ENCODE measurements at places on chromosomes 3 and 15.

DNA sequence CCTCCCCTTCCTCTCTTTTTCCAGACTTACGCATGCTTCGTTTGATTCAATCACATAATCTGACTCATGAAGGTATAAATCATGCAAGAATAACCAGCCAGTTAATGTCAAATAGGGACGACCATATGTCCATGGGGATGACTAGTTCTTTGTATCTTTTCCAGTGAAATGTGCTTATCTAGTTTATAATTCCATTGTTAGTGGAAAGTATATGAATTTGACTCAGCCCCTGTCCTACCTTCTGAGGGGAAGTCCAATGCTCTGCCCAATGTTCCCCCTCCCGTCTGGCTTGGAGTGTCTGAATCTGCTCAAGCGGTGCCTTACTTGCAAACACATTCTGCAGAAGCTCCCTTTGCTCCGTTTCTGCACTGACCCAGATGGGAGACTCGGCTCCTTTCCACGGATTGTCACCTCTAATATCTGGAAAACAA is 55.0 kb upstream of the EPHB3 start:
- no peak for DNase-seq

- DNase-seq, result no peak
Measured at GRCh38 chr3:14392231-14392630, 10.2 kb upstream of the SLC6A6 start.

GRCh38 chr15:66803182-66803729 is 101.2 kb downstream of the SMAD6 start:
- DNase-seq, result no peak

GRCh38 chr3:177107461-177108239 is 89.6 kb downstream of the TBL1XR1 start:
- no peak for DNase-seq

- DNase-seq, result no peak
Measured at GRCh38 chr15:70318594-70319465, 221.1 kb upstream of the TLE3 start.

GRCh38 chr3:127853681-127854080 is 31.4 kb upstream of the MGLL start:
- DNase-seq, result no peak

GRCh38 chr3:173465112-173465511 is 67.6 kb downstream of the NLGN1 start:
- no peak for DNase-seq

DNA sequence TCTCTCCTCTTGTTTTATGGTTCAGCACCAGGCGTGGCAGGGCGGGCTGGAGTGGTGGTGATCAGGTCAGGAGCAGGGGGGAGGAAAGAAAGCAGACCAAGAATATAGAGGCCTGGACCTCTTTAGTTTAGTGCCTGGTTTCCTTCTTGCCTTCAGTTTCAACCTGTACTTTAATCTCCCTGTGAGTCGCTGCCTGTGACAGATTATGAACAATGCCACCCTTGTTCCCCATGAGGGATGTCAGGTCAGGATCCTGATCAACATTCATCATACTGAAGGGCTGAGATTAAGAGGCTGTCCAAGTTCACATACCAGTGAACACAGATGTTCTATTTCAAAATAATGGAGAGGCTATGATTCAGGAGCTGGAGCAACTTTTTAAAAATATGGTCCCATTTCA is 11.4 kb downstream of the ENTPD3 start:
- no peak for DNase-seq

DNA sequence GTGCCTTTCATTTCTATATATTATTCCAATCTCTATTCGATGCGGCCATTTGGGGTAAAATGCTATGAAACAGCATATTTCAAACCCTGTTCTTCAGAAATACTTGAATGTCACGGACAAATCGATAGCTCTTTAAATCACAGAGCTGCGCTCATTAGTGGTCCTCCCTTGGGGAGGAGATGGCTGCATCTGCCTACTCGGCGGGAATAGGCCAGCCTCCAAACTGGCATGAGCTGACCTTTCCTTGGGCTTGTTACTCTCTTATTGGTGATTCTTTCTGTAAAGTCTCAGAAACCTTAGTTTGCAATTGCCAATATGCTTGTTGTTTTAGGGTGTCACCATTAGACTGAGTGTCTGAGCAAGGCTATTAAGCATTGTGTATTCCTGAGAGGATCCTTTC is 120.9 kb downstream of the BDH1 start:
- no peak for DNase-seq

DNA sequence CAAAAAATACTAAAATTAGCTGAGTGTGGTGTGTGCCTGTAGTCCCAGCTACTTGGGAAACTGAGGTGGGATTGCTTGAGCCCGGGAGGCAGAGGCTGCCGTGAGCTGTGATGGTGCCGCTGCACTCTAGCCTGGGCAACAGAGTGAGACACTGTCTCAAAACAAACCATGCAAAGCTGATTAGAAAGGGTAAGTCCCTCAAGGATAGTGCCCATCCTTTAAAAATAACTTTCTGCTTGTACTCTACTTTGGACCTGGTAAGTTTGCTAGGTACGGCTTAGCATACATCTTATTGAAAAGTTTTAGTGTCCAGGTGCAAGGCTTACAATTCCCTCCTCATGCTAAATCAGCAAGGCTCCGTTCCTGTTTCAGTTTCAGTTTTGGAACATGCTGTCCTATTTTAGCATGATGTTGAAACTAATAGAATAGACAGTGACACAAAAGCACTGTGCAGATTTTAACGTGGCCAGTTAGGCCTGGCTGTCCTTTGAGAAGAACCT is 21.4 kb downstream of the FEM1B start:
- peak; percentile 32 for DNase-seq

GRCh38 chr3:150738688-150739087 is 24.3 kb downstream of the SIAH2 start:
- DNase-seq, result no peak

GRCh38 chr15:42650208-42651066 is 75.0 kb downstream of the STARD9 start:
- peak; percentile 58 for DNase-seq

DNA sequence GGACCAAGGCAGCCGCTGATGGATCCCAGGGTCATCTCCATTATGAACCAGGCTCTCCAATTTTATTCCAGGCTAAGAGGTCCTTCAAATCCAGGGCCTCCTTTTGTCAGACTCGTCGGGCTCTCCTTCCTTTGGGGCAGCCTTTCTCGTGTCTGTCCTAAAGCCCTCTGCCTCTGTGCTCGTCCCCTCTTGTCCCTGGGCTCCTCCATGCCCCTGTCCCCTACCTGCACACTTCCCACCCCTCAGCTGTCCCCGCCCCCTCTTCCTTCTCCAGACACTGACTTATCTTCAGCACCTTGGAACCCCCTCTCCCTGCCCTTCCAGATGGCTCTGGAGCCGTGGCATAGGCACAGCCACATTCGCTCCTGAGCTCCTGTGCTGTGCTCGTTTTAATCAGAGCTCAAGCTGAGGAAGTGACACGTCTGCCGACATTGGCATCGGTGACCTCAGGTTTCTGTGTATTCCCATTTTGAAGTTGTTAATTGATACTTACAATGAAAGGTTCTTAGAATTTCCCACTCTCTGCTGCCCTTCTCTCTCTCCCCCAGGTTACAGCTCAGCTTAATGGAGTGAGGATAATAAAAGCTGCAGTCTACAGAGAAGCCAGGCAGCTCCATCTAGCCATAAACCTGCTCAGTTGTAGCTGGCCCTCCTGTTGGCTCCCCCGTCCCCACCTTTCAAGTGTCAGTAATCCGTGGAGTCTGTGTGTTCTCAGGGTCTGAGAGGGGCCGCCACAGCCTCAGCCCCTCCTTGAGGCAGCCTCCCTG is 51.1 kb upstream of the SEC22A start:
- no peak for DNase-seq

DNA sequence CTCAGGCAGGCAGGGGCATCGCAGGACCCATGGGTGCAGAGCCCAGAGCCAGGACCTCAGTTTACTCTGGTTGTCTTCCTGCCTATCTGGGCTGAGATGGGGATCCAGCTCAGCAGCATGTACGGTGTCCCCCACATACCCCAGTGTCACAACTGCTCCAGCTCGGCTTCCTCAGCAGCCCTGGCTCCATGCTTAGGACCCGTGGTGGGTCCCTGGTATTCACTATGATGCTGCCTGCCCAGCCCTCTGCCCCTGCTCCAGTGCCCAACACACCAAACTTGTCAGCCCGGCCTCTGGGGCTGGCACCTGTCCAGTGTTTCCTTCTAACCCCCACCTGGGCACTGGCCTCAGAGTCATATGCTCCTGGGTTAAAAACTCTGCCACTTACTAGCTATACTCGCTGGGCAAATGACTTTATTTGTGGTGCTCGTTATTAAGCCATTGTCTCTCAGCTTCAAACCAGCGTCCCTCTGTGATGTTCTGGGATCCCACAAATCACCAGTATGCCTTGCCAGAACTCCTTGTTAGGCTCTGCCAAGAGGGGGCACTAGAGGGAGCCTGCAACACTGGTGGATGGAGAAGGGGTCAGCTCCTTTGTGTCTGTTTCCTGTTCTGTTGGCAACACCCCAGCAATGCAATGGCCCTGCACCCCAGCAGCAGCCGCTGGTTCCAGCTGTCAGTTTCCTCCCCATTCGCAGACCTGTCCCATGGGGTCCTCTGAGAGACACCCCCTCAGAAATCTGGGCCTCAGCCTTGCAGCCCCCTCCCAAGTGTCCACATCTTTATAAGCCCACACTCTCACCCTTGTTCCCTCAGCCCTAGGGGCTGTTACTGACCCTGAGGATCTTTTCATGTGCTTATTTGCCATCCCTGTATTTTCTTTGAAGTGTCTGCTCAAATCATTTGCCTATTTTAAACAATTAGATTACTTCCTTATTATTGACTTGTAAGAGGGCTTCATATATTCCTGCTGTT is 24.1 kb upstream of the MRPS22 start:
- DNase-seq, result no peak

- DNase-seq, result peak; percentile 47
Measured at GRCh38 chr3:15051531-15051930, 13.6 kb downstream of the MRPS25 start.

DNA sequence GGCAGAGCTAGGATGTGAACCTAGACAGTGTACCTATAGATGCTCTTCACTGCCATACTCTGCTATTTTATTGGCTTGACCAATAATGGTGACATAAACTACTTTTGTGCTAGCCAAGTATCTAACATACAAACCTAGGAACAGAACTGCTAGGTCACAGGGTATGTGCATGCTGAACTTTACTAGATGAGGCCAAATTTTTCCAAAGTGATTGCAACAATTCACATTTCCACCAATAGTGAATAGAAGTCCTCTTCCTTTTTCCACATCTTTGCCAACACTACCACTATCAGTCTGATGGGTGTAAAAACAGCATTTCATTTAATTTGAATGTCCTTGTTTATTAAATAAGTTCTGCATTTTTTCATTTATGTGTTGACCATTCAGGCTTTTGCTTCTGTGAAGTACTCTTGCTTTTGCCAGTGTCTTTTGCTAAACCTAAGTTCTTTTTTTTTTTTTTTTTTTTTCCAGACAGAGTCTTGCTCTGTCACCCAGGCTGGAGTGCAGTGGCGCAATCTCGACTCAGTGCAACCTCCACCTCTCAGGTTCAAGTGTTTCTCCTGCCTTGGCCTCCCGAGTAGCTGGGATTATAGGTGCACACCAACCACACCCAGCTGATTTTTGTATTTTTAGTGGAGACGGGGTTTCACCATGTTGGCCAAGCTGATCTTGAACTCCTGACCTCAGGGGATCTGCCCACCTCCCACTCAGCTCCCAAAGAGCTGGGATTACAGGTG is 54.1 kb downstream of the DCAF1 start:
- no peak for DNase-seq

DNA sequence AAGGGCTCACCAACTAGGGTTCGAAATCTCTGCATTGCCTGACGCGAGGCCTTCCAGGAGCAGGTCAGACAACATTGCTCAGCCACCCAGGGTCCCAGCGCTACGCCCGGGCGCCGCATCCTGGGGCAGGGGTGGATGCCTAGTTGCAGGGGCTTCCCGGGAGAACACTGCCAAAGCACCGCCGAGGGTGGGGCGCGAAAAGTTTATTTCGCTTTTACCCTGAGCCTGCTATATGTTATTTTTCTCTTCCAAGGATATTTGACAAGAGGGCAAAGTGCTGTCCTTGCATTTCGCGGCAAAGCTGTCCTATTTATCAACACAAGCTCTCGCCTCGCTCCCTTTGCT is 549 bp upstream of the SOX14 start:
- DNase-seq, result no peak

DNA sequence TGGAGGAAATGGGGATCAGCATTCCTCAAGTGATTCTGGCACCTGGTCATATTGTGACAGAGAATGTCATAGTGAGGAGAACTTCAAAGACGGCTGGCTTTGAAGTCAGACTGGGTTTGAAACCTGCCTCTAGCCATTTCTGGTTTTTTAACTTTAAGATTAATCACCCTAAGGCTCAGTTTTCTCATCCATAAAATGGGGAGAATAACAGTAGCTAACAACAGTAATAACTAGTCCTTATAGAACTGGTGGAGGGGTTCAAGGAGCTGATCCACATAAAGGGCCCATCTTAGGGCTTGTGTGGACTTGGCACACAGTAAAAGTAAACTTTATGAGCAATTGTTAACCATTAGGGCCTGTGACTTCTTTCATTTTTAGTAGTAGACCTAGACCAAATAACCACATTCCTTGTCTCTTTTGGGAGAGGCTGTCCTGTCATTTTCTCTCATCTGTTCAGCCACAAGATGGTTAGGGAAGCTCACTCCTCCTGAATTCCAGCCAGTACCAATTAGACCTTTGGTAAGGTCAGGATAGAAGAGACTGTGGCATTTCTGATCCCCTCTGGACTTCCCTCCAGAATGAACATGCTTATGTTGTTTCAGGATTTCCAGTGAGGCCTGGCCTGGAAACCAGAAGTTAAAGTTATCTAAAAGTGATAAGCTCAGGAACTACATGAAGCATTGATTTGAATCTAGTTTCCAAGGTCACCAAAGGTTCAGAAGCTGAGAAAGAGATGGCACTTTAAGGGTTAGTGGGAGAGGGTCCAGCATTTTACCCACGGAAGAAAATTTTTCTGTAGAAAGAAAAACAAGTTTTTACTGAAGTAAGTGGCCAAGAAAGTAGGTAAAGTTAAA is 159.3 kb upstream of the DPH6 start:
- no peak for DNase-seq

DNA sequence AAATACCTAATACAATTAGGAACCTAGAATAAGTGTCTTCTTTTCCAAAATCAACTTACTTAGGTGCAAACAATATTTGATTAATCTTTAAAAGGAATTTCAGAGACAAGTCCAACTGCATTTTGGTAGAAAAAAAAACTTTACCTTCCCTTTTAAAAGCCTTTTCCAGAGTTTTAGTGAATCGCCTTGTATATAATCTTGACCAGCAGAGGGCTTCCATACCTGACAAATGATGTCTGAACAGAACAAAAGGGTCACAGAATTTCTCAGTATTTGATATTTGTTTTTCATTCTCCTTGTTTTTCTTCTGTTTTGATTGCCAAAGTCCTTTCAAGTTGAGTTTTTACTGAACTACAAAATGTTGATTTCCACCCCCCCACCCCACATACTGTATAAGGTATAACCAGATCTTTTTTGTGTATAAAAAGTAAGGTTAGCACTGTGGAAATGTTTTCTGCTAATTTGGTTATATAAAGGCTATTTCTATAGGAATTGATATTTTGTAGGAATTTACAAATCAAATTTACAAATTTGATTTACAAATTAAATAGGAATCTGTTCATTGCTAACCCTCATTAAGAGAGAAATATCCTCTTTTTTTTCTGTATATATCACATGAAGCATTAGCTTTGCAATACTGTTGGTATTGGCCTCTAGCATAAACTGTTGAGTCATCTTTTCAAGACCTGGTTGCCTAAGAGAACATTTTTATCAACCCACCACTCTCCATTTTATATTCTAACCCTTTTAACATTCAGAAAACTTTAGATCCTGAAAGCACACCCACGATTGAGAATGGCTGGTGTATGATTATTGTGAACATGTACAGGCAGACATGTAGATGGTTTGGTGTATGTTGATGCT is 464.1 kb upstream of the RARB start:
- no peak for DNase-seq

All from CD4-positive, alpha-beta T cell treated with Interleukin-6 for 4 hours (primary cell).